ENCODE measurements at places on chromosomes 6 and 20.

DNA sequence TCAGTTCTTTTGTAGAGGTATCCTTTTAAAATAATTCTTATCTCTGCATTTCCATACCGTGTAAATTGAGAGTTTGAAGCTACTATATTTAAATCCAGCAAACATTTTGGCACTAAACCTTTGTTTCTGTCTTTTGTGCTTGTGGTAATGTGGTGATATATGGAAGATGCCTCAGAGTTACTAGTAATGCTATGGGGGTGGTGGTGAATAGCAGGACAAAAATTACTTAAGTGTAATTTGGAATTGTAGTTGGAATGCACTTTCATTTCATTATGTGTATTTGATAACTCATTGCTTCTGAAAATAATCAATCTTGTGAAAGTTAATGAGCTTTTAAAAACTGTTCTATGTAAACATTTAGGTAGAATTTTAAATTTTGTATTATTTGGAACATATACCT, 404.5 kb downstream of the PHF3 start:
- DNase-seq = no peak

DNA sequence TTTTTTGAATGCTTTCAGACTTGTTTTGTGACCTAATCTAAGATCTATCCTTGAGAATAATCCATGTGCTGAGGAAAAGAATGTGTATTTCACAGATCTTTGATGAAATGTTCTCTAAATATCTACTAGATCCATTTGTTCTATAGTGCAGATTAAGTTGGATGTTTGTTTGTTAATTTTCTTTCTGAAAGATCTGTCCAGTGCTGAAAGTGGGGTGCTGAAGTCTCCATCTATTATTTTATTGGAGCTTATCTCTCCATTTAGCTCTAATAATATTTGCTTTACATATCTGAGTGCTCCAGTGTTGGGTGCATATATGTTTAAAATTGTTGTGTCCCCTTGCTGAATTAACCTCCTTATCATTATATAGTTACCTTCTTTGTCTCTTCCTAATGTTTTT, 303.6 kb downstream of the HTR1B start:
- DNase-seq = no peak

GRCh38 chr6:134098276-134098675, 45.9 kb upstream of the SLC2A12 start:
- no peak for DNase-seq

DNA sequence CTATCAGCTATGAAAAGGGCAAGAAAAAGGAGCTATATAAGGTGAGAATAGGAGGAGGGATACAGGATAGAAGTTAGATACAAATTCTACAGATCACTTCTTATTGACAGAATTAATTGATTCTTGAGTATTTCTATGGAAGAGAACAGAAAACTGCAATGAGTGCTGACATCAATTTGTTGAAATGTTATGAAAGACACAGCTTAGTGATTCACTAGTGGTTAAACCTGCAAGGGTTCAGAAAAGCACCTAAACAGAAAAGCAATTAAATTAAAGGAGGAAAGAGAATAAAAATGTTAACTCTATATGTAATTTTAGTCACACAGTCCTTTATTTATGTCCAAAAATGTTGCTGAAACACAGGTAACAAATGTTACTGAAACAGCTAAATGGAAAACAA, 254.4 kb upstream of the RUNX2 start:
- no peak for DNase-seq

- no peak for DNase-seq
These were observed 102.7 kb downstream of the FIG4 start for GRCh38 chr6:109793792-109794191.

DNA sequence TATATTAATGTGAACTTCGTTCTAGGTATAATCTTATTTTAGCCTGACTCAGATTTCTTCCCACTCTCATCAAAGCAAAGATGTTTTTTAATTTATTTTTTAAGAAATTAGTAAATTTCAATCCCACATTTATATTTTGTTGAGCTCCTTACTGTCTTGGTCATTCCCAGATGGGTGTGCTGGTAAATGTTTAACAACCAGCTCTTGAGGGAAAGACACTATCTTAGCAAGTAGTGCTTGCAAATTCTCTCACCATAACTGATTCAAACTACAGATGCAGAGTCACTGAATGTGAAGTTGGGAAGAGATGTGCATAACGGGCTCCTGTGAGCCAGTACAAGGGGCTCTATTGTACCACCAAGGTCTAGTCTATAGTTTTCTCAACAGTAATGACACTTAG, 29.8 kb upstream of the BTN3A2 start:
- no peak for DNase-seq

- DNase-seq = no peak
These were observed 303.9 kb upstream of the SGK1 start for GRCh38 chr6:134621858-134622257.

GRCh38 chr6:145809211-145809610, 5.4 kb downstream of the FBXO30 start:
- DNase-seq = no peak

GRCh38 chr20:63500902-63501817, 2.3 kb upstream of the EEF1A2 start:
- no peak for DNase-seq

DNA sequence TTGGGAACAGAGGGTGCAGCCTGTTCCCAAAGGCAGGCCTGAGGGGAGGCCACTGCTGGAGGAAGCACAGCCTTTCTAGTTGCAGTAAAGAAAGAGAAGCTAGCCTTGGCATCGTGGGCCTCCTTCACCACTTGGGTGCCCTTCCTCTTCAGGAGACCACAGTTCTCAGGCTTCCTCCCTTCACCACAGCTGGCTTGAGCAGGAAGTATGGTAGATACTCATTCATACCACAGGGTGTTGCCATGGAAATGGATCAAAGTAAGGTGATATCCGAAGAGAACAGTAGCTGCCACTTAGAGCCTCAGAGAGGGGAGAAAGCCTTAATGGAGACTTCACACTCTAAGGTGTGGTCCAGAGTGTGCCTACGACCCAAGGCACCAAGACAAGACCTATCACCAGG, 120.4 kb upstream of the RIPOR2 start:
- DNase-seq = no peak

GRCh38 chr6:139515511-139515910, 141.1 kb upstream of the CITED2 start:
- no peak for DNase-seq

GRCh38 chr20:4987130-4987529, 14.2 kb downstream of the SLC23A2 start:
- DNase-seq = no peak

- no peak for DNase-seq
These were observed 314.4 kb downstream of the ESR1 start for GRCh38 chr6:152121910-152122309.

GRCh38 chr6:109397020-109397419, 14.8 kb upstream of the CD164 start:
- no peak for DNase-seq

DNA sequence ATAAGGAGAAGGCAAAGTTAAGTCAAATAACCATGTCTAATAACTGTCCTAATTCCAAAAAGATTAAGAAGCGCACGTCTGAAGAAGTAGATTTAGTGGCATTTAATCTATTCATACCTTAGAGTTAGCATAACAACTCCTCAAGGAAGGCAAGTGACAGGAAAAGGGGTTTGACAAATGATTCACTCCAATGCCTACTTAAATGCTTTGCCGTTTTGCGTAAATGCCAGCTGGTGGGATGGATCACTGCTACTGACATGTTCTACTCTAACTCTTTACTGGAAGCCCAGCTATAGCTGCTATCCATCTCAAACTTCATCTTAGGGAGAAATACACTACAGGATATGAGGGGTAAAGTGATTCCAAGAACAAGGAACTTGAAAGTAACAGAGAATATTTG, 347.3 kb upstream of the RUNX2 start:
- DNase-seq = no peak

- DNase-seq = no peak
These were observed 99.7 kb upstream of the RALGAPA2 start for GRCh38 chr20:20812136-20812535.

DNA sequence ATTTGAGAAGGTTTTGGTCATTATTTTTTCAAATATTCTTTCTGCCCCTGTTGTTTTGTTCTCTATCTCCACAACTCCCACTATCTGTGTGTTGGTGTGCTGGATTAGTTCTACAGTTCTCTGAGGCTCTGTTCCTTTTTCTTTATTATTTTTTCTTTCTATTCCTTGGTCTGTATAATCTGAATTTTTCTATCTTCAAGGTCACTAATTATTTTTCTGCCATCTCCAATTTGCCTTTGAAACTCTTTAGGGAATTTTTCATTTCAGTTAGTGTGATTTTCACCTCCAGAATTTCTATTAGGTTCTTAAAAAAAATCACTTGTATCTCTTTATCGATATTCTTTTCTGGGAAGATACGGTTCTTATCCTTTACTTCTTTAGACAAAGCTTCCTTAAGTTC, 82.1 kb upstream of the GGTLC1 start:
- no peak for DNase-seq

GRCh38 chr6:11812951-11813350, 34.3 kb upstream of the ADTRP start:
- DNase-seq = no peak

DNA sequence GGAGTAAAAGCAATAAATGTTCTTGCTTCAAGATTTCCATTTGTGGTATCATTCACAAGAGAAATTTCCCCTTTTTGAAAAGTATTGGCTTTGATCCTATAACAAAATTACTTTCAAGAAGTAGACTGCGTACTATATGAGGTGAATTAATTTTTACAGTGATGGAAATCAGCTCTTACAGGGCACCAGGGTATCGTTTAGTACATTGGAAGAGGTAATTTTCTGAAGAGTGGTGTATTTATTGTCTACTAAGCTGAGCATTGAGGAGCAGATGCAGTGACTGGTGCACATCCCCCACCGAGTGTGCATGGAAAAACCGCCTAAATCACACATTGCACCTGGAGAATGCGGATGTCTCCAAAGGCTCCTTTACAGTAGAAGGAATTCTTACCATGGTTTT, 209.5 kb downstream of the SAMD5 start:
- DNase-seq = no peak

GRCh38 chr6:6883011-6883410, 224.8 kb upstream of the RREB1 start:
- no peak for DNase-seq

- DNase-seq = no peak
These were observed 34.9 kb downstream of the CYP21A2 start for GRCh38 chr6:32073101-32073500.

DNA sequence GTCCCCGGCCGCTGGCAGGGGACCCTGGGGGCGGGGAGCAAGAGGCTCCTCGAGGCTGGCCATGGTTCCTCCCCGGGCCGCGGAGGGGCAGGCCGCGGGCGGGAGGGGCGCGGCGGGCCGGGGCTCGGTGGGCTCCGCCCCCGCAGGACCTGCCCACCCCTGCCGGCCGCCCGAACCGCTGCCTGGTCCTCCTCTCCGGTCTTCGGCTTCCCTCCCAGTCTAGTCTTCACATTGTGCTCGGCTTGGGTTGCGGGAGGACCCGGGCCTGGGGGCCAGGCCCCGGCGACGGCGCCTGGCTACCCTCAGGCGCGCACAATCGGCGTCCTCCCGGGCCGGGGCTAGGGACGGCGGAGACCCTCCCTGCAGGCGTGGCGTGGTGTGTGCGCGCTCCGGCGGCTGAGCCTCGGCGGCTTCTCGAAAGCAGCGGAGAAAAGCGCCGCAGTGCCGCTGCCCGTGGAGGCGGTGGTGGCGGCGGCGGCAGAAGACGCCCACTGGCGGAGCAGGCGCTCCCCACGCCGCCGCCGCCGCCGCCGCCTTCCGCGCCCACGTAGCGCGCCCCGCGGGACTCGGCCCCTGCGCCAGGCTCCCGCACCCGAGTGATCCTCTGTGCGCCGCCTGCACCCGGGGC, at the start of gene PDE10A:
TSS of gene PDE10A (minus strand) at position 493 of the 628 bp plus-strand sequence. CDS start at position 63, 430 bp downstream.
- no peak for DNase-seq

DNA sequence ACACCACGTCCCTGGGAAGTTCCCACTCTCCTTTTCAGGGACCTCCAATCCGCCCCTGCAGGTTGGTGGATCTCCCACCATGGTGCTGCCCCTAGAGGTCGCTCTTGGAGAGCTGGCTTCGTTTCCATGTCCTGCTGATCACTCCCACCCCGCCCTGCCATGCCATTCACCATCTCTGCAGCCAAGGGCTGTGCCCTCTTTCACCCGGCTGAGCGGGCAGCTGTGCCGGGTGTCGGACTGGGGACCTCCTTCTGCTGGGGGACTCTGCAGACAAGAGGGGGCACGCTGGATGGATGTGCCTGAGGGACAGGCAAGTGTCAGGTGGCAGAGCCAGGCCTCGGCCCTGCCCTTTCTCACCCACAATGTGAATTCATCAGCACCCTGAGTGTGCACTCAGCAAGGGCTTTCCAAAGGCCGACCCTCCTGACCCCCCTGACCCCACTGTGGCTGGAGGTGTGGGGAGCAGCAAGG, 347.0 kb downstream of the CDH4 start:
- no peak for DNase-seq

DNA sequence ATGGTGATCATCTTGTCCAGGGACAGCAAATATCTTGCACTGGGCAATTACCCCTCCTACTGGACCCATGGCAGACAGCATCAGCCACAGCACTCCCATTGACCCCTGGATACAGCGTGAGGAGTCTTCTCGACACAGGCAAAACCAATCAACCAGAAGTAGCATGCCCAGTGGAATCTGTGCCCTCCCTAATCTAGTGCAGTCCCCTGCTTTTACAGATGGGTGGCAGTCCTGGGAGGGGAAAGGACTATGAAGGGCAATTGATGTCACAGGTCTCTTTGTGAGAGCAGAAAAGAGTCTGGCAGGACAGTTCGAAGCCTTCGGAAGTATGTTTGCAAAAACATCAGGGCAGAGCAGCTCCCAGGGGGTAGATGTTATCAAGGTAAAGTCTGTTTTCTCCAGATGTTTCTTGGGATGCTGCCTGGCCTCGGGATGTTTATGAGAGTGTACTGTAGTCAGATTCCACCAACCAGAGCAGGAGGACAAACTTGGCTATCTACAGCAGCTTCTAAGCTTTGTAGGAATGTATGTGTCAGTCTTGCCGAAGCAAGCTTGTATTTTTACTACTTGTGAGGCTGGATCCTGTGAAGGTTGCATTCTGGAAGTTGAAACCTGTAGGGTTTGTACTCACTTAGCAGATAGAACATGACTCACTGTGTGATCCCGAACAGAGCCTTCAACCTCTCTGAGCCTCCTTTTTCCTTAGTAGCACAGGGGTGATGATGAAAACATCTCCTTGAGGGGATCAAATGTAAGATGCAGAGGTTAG, 63.0 kb upstream of the MYL9 start:
- DNase-seq = no peak
